ENCODE measurements at places on chromosomes 11 and 22. TPM values are rescaled to one million over a fixed set of nuclear protein-coding genes. Genes with fewer than 3 reads are reported as not detected.

DNA sequence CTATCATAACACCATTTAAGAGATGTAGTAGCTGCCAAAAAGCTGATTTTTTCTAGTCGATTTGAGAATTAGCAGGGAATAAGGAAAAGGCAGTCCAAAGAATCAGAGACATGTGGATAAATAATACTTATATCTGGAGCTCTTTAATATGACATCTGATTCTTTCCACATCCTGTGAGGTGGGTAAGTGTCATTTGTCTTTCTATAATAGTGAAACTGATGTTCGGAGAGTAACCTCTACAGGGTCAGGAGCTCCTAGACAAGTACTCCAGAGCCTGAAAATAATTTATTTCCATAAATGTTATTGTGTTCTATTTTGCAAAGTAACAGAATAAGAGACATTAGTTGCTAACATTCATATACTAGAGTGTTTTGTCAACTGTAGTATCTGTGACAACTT is 367.6 kb downstream of the DYNC2H1 start:
- no peak overlapping the region for H3K27ac ChIP-seq
- H3K4me1 ChIP-seq = no peaks in the 10 kb centered on the region
- no peaks in the 10 kb centered on the region for H3K27me3 ChIP-seq
- no peak overlapping the region for H3K4me3 ChIP-seq
- H3K36me3 ChIP-seq = no peaks in the 10 kb centered on the region
- no peak for DNase-seq

DNA sequence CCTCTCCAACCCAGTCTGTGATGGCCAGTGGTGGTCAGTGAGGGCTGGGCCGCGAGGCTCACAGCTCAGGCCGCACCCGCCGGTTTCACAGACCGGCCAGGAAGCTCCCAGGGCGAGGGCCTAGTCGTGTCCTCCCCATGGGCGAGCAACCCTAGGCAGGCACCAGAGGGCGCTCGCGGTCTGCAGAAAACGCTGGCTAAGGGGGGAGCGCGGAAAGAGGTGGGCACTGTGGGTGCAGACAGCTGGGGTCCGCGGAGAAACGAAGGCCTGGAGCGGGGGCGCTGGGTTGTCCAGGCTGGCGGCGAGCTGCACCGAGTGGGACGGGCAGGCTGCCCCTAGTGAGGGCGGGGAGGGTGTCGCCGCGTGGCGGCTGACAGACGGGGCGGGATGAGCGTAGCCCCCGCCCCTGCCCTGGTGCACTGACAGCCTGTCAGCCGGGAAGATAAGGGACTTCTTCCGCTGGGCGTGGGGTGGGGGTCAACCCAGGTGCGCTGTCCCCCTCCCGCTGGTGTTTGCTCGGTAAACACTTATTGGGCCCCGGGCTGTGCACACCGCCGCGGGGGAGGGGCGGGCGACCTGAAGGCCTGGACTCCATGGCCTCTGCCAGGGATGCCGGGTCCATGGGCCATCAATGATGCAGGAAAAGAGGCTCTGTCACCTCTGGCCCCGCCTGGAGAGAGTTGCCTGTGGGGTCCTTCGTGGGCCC is 7.5 kb downstream of the GP1BB start:
- H3K27ac ChIP-seq = no peak overlapping the region
- no peaks in the 10 kb centered on the region for H3K36me3 ChIP-seq
- DNase-seq = peak; percentile 81
- H3K4me3 ChIP-seq = peak overlapping the region; percentile 21

DNA sequence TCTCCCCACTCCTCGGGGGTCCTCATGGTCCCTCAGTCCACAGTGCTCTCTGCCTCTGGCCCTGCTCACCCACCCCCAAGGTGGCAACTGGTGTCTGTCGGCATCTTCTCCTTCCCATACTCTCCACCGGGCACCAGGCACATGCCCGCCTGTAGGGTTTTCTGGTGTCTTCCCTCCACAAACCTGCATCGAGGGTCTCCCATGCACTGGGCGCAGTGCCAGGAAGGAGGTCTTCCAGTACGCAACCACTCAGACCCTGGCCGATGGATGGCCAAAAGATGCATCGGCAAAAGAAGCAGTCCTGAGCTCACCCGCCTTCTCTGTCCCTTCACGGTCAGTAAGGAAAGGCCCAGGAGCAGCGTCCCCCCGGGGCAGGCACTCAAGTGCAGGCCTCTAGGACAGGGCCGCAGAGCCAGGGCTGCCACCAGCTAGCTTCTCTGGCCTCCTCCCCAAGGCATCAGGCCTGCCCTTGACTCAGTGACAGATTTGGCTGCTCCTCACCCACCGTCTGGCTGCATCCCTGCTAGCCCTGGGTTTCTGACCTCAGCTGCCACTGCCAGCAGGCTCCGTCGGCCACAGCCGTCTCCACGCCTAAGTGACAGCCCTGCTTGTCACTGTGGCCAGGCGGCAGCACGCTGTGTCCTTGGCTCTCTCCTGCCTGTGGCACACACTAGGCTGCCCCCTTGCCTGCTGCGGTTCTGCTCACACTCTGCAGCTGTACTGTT is 32.1 kb upstream of the IGSF9B start:
- H3K4me3 ChIP-seq = no peak overlapping the region
- no peak overlapping the region for H3K27ac ChIP-seq
- DNase-seq = no peak
- no peaks in the 10 kb centered on the region for H3K4me1 ChIP-seq

DNA sequence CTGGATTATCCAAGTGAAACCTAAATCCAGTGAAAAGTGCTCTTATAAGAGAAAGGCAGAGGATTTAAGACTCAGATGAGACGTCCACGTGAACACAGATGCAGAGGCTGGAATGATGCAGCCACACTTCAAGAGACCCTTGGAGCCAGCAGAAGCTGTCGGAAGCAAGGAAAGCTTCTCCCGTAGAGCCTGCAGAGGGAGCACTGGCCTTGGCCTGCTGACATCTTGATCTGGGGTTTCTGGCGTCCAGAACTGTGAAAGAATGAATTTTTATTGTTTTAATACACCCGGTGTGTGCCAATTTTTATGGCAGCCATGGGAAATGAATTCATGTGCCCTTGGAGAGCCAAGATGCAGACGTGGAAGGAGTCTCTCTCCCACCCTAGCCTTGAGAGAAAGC is 407.0 kb upstream of the B3GAT1 start:
- H3K4me1 ChIP-seq = no peaks in the 10 kb centered on the region
- no peak for DNase-seq
- H3K27ac ChIP-seq = no peak overlapping the region
- no peak overlapping the region for H3K4me3 ChIP-seq
- no peaks in the 10 kb centered on the region for H3K36me3 ChIP-seq

DNA sequence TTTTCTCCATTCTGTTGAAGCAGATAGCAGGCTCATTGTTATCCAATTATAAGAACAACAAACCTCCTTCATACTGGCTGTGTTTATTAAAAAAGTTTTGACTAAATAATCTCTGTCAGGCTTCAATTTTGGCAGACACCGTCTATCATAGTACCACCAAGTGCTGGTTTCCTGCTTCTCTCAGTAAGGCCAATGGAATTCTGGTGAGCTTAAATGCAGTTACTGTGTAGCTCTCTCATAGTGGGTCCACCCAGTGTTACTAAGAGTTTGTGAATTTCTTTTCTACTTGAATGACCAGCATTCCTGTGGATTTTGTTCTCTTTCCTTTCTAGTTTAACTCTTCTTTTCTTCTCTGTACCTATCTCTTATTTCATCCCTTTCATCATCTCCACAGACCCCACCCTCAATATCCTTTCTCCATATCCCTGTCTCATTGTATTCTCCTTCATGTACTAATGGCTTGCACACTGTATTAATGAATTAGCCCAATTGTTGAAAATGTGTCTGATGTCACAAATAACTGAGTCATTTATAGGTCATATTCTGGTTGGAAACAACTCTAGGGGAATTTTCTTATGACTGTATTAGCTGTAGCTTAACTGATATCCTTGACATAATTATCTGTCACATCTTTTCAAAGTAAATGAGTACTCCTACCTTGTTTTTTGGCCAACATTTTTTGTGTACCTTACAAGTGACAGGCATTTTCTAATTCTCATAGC is 372.1 kb downstream of the FAT3 start:
- H3K4me3 ChIP-seq = no peak overlapping the region
- H3K27ac ChIP-seq = no peak overlapping the region

DNA sequence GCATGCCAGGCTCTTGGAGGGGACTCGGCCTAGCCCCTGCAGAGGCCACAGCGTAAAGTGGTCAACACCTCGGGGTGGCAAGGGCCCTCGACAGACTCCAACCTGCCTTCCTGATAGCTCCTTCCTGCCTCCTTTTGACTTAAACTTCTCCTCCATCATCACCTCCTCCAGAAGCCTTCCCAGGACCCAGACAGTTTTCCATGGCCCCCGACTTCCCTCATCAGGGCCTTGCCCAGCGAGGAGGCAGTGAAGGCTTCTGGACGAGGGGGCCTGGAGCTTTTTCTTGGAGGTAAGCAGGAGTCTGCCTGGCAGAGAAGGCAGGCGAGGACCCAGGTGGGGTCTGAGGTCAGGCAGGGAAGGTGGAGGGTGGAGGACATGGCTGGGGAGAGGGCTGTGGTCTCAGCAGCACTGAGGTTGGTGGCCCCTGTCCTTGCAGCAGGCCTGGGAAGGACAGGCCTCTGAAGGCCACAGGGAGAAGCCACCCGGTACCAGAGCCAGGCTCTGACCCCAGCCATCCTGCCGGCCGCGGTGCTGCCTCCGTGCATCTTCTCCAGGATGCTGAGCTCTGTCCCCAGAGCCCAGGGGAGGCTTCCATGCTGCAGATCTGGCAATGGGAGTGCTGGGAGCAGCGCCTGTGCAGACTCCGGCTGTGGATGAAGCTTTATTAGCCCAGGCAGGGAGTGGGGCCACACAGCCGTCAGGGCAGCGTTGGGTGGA is 81.4 kb downstream of the WNT7B start:
- no peaks in the 10 kb centered on the region for H3K36me3 ChIP-seq
- H3K4me3 ChIP-seq = no peak overlapping the region

Gene EI24
- total RNA-seq = 22.3 TPM

Gene OR11H1
- not detected for total RNA-seq

Gene ANO5
- 3.5 TPM for total RNA-seq

DNA sequence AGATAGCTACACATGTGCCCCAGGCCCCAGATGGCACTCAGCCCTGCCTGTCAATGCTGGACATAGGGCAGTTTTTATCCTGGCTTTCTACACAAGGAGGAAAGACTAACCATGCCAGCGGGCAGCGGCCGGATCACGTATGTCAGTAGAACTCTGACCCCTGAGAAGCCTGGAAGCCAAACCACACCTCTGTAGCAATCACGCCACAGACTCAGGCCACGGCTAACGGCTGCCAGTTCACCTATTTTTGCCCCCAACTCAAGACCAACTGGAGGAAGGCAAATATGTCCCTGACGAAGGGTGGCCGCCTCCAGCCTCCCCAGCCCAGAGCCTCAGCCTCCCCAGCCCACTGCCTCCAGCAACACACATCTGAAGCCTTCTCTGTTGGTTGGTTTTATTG is 7.2 kb upstream of the CD81 start:
- no peaks in the 10 kb centered on the region for H3K4me1 ChIP-seq
- H3K27me3 ChIP-seq = no peaks in the 10 kb centered on the region
- H3K27ac ChIP-seq = no peak overlapping the region

GRCh38 chr11:46617972-46618314 is 590 bp downstream of the ATG13 start:
- peak overlapping the region; percentile 85 for H3K4me3 ChIP-seq
- H3K27me3 ChIP-seq = no peaks in the 10 kb centered on the region

Gene BCO2
- total RNA-seq = 4.6 TPM

- H3K4me3 ChIP-seq = no peak overlapping the region
- DNase-seq = no peak
- no peaks in the 10 kb centered on the region for H3K27me3 ChIP-seq
- no peaks in the 10 kb centered on the region for H3K36me3 ChIP-seq
Measured at GRCh38 chr22:48894804-48895250, 932.8 kb downstream of the BRD1 start.

Gene GRIA4
- total RNA-seq = not detected

Gene MYBPC3
- total RNA-seq = 0.14 TPM

Gene MUC15
- total RNA-seq = 0.28 TPM

Gene SPI1
- 4.9 TPM for total RNA-seq

DNA sequence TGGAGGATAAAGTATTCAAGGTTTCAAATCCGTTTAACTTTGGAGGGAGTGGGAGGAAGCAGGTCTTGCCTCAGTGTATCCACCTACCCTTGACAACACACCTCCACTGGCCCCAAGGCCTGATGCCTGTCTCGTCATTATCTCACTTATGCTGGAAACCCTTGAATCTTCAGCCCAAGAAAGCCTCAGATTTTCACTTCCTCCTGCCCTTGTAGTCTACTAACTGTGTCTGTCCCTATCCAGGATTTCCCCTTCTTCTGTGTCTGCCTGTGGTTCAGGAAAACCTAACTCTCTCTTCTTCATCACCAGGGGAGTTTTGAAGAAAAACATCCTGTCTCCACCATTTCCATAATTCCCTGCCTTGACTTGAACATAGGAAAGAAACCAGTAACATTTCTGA is 56.1 kb downstream of the SYT9 start:
- H3K27ac ChIP-seq = no peak overlapping the region
- no peaks in the 10 kb centered on the region for H3K36me3 ChIP-seq
- H3K4me1 ChIP-seq = no peaks in the 10 kb centered on the region

Gene GP1BB
- not detected for total RNA-seq

DNA sequence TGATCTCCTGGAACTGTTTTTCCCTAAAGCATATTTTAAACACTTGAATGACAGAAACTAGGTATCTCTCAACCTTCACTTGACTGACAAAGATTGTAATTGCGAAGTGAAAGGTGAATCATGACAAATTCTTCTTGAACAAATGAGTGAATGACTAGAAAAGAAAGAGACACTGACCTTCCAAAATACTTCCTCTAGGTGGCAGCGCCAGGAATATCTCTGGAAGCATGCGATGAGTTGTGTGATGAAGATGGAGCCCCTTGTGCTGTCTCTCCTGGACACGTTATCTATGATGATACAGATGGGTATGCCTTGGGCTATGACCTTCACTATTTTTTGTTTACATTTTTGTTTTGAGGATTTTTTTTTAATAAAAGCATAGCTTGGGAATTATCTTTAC is 7.0 kb upstream of the CASP12 start:
- no peak overlapping the region for H3K27ac ChIP-seq
- H3K4me3 ChIP-seq = no peak overlapping the region
- no peak for DNase-seq
- H3K36me3 ChIP-seq = no peaks in the 10 kb centered on the region
- H3K27me3 ChIP-seq = no peaks in the 10 kb centered on the region

Gene IGF2
- 347 TPM for total RNA-seq

Gene SYT8
- total RNA-seq = not detected

DNA sequence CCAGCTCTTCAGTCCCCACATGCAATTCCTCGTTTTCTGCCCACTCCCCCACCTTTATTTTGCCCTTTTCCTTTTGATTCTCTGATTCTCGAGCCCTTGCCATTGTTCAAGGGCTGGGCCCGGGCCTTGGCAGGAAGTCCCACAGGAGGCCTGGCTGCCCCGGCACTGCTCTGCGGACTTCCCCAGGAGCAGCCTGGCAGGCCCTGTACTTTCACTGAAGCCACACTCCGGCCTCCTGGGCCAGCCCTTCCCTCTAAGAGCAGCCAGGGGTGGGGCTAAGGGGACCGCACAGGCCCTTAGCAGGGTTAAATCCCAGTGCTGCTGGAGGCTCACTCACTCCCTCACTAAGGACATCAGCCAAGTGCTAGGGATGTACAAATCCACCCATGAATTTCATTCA is 4.1 kb downstream of the LRRC32 start:
- H3K27me3 ChIP-seq = no peaks in the 10 kb centered on the region
- DNase-seq = peak; percentile 54
- no peaks in the 10 kb centered on the region for H3K4me1 ChIP-seq
- no peaks in the 10 kb centered on the region for H3K36me3 ChIP-seq

- H3K4me1 ChIP-seq = no peaks in the 10 kb centered on the region
- no peak overlapping the region for H3K27ac ChIP-seq
- H3K36me3 ChIP-seq = no peaks in the 10 kb centered on the region
- no peak for DNase-seq
- H3K27me3 ChIP-seq = no peaks in the 10 kb centered on the region
Measured at GRCh38 chr22:49514641-49515040, 313.0 kb downstream of the BRD1 start.
